ENCODE measurements at places on chromosomes 5 and 9. TPM values are rescaled to one million over a fixed set of nuclear protein-coding genes. Genes with fewer than 3 reads are reported as not detected.

DNA sequence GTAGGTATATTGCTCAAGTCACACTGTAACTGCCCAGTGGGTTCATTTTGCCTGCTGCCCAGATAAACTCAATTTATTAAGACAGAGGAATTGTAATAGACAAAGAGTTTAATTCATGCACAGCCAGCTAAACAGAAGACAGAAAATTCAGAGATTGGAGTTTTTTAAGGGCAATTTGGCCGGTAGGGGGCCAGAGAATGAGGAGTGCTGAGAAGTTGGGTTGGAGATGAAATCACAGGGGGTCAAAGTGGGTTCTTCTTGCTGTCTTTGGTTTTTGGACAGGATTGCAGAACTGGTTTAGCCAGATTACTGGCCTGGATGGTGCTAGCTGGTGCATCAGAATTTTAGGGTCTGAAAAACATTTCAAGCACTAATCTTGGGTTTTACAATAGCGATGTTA lies 20.7 kb upstream of the IL33 start:
- DNase-seq, result no peak

DNA sequence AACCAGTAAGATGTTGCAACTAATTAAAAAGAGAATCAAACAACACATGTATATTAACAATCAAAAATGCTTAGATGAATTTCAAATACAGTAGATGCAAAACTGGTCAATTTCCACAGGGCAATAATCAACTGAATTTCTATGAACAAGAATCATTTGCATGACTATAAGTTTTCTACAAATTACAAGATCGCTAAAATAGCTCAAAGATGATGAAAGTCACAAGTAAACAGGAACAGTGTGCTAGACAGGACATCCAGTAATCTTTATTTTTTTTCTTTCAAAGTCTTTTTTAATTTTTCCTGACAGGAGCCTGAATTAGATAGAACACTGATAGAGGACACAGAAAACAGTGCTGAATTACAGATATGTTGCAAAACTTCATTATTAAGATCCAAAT lies 608.2 kb upstream of the DAB2 start:
- DNase-seq, result no peak

CCDC192 gene
- total RNA-seq, result not detected

- no peak for DNase-seq
Measured at GRCh38 chr5:161373345-161373707, 173.2 kb downstream of the GABRB2 start.

FCN2 gene
- not detected for total RNA-seq

DNA sequence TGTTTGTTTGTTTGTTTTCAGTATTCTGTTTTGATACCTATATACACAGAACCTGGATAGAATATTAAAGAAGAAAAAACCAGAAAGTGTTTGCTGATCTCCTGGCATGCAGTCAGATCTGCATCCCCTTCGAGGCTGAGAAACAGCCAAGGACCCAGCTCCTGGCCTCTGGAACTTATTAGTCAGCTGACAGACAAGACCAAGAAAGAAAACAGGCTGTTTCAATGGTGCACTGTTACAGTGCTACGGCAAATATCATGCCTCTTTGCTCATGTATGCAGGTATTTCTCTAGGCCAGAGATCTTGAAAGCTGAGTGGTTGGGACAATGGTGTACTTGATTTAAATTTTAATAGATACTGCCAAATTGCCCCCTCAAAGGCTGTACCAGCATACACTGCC lies 95.0 kb downstream of the C5orf15 start:
- DNase-seq, result no peak

- no peak for DNase-seq
Measured at GRCh38 chr5:92659246-92659645, 921.8 kb downstream of the NR2F1-AS1 start.

Measured in kidney epithelial cell (primary cell).